ENCODE measurements at places on chromosomes 11 and 22.

DNA sequence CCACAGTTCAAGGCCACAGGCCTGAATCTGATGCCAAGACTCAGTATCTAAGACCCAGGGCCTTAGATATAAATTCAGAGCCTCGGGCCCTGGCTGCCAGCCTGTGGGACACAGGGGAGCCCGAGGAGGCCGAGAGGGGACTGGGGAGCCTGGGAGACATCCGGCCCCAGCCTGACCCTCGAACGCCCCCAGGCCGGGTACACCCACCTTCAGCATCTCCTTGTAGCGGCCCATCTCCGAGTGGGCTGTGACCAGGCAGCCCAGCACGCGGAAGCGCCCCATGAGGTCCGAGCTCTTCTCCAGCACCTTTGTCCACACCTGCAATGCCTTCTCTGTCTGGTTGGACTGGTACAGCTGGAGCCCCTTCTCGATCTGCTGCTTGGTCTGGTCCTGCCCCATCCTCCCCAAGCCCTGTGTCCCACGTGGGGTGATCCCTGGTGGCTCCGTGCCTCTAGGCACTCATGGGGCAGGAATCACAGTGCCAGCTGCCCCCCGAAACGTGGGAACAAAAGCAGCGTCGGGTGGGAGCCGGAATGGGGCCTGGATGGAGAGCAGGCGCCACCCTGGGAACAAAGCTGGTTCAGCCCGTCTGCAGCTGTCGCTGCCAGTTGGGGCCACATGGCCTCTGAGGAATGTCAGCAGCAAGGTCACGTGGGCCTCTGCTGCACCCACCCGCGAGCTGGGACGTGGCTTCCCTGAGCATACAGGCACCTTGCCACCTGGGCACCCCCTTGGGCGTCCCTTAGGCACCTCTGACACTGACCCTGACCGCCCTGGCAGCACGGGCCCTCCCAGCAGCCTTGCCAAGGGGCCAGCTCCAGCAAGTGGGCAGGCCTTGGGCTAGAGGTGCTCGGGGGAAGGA lies at the start of gene RAPSN:
TSS of gene RAPSN (minus strand) at position 571 of the 862 bp plus-strand sequence. CDS start at position 399, 172 bp downstream.
- no peak for DNase-seq

DNA sequence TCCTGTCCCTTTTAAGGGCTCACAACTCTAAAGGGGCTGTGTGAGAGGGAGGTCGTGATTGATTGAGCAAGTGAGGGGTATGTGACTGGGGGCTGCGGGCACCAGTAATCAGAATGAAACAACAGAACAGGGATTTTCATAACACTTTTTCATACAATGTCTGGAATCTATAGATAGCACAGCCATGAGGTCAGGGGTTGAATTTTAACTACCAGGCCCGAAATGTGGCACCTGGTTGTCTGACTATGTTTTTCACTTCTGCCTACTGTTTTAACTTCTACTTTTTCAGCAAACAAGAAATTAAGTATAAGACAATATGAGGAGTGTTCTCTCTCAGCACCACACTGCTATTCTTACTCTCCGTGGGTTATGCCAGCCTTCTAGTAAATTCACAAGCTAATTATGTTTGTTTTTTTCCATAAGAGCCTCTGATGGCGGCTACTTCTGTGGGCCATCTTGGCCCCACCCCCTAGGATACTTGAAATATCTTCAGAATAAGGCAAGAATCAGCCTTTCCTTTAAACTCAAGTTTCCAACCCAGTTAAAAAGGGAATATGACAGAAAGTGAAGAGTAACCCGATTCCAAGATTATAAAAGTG lies 552.8 kb upstream of the CHORDC1 start:
- no peak for DNase-seq

- no peak for DNase-seq
Measured at GRCh38 chr22:43153899-43154298, 2.5 kb downstream of the TSPO start.

DNA sequence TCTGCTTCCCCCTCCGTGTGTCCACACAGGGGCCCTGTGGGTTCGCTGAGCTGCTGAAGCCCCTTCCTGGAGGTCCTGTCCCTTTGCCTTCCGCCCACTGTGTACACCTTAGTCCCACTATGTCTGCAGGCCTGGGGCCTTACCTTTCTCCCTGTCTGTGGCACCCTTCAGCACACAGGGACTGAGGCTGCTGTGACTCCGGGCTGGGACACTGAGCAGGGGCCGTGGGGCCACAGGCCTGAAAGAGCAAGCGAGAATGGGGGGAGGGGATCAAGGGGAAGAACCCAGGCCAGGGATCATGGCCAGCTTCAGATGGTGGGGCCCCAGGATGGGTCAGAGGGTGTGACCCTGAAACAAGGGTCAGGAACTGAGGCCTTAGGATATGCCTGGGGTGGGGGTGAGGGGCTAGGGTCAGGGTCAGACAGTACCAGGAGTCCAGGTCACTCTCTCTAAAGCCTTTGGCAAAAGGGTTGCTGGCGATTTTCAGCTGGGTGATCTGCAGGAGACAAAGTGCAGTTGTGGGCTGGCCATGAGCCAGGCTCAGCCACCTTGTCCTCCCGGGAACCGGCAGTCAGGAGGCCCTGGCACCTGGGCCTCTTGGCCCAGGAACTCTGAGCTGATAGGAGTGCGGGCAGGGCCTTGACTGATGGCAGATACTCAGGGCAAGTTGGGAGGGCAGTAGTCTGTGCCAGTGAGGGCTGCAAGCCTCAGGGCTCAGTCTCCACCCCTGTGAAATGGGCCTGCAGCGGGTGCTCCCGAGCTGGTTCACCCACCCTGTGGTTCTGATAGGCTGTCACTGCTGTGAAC lies 2.6 kb upstream of the NUDT8 start:
- DNase-seq: no peak

- DNase-seq: no peak
Measured at GRCh38 chr11:2977113-2977512, 15.0 kb downstream of the NAP1L4 start.

DNA sequence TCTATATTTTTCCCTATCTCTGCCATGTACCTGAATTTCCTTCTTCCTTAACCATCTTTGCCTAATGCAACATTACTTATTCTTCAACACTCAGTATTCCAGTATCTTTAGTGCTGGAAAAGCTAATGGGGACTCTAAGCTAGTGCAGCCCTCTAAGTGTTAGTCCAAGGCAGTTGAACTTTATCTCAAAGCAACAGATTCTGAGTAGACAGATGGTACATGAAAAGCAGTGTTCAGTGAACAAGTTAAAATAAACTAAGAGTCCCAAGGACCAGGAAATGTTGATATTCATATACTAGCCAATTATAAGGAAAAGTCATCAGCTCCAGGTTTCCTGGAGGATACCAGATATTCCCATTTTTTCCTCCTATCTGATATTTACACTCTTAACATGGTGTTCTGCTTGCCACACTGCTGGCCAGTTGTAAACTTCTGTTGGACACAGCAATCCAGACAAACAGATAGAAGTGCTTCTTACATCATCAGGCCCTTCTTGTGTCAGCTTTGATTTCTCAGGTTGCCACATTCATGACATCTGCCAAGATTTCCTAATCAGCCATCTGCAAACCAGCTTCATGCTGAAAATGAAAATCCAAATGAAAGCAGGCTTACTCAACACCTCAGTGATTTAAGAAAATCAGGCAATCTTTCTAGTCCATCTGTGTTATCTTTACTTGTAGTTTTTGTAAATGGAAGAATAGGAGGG lies 255.9 kb upstream of the POU2AF2 start:
- peak; percentile 62 for DNase-seq

DNA sequence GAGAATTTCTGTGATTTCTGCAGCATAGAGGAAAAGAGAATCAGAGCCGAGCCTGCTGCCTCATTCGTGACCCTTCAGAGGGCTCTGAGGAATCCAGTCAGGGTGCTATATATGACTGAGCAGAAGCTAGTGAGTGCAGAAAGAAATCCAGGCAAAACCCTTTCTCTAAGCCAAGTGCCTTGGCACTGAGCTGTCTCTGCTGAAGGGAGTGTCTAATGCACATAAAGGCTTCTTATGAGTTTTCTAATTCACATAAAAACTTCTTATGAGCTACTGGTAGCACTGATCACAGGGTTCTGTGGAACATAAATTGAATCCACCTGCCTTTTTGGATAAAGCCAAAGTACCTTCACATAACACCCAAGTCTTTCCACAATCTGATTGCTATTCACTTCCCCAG lies 785.7 kb upstream of the CCDC90B start:
- DNase-seq: no peak

DNA sequence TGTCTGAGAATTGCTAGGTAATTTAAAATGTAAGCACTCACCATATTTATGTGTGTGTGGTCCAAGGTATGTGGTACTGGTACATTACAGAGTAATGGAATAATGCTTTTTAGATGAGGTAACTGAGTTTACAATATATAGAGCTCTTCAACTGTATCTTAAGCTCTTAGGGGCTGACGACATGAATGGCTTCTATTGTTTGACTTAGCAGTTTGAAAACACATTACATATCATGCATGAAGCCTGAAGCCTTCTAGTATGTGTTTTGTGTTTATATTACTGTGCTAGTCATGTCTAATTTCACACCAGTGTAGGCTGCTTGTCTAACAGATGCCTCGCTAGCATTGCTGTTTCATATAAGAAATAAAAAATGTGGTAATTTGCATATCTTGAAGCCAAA lies 37.2 kb downstream of the GAS2 start:
- DNase-seq: peak; percentile 26

DNA sequence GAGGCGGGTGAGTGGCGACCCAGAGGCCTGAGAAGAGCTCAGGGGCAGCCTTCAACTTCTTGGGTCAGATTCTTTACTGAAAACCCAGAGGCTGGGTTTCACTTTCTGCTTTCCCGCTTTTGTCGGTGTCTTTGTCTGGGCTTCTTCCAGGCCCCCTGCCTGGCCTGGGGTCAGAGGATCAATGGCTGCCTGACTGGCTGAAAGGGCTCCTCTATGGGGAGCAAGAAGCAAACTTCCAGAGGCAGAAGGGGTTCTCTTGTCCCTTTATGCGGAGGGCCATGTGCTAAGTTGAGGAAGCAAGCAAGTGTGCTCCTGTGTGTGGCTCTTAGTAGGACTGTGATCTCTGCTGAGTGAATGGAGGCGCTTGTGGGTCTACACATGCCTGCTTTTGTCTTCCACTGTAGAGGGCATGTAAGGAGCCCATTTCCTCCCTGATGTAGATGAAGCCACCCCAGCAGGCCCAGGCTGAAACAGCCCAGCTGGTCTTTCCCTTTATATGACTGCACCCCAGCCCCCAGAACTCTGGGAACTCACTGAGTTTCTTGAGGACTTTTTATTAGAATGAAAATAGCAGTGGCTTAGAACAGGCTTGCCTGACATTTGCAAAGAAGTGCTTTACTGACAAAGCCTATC lies 1.0 kb upstream of the PKNOX2 start:
- no peak for DNase-seq

GRCh38 chr11:10418259-10418949 lies 36.7 kb upstream of the AMPD3 start:
- DNase-seq: peak; percentile 45

- DNase-seq: peak; percentile 84
Measured at GRCh38 chr11:10809373-10810160, 841 bp upstream of the EIF4G2 start.

- no peak for DNase-seq
Measured at GRCh38 chr11:110158317-110159200, 65.4 kb downstream of the ZC3H12C start.

DNA sequence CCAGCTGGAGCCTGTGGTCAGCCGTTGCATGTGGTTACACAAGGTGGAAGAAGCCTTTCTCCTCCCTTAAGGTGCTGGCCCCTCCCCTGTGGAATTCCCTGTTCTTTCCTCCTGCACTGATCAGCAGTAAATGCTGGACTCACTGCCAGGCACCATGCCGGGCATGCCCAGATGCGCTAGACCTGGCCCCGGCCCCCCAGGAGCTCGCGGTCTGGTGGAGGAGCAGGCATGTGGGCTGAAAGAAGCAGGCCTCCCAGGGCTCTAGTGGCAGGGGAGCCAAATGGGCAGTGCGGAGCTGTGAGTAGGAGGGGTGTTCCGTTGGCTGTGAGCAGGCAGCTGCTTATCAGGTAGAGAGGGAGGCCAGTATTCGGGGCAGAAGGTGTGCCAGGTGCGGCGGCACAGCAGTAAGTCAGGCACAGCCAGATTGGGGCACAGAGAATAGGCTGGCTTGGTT lies 10.2 kb downstream of the DGKZ start:
- DNase-seq: no peak

GRCh38 chr11:3196161-3197043 lies 22.2 kb downstream of the MRGPRG start:
- no peak for DNase-seq

GRCh38 chr11:58658623-58659022 lies 36.2 kb downstream of the CNTF start:
- no peak for DNase-seq

DNA sequence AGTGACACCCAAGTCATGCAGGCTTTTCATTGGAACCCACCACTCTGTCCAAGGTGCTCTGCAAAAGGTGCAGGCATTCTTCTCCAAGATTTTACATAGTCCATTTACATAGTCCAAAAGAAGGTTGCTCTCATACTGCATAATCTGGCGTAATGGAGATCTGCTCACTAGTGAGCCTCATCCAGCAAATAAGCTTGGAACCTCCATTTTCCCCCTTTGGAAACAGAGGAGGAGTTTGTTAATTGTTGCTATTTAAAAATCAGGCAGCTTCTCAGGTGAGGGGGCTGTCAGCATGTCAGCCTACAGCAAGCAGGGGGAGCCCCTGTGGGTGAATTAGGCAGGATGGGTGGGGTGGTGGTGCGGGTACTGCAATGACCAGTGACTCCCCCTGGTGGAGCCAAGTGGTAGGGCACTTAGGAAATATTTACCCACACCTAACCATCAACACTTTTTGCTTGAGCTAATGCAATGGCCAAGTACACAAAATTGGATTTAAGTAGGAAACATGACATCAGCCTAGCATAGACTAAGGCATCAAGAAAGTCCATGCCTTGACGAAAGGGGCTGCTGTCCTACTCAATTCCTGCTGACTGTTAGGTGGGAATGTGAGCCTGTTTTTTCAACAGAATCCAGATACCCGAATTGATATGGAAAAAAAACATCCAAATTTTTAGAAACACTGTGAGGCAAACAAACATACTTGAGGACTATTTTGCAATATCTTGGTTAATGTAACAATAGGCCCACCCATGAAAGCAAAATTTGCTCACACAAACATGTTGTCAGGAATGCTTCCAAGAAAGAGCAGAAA lies 64.5 kb downstream of the AMBRA1 start:
- DNase-seq: peak; percentile 48

DNA sequence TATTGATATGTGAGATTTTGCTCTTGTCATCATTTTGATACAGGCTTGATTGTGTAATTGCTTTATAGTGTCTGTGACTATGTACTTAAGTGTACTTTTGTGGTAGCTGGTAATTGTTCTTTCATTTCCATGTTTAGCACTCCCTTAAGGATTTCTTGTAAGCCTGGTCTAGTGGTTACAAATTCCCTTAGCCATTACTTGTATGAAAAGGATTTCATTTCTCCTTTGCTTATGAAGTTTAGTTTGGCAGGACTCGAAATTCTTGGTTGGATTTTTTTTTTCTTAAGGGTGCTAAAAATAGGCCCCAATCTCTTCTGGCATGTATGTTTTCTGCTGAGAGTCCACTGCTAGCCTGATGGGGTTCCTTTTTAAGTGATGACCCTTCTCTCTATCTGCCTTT lies 346.8 kb downstream of the JRKL start:
- DNase-seq: peak; percentile 6

DNA sequence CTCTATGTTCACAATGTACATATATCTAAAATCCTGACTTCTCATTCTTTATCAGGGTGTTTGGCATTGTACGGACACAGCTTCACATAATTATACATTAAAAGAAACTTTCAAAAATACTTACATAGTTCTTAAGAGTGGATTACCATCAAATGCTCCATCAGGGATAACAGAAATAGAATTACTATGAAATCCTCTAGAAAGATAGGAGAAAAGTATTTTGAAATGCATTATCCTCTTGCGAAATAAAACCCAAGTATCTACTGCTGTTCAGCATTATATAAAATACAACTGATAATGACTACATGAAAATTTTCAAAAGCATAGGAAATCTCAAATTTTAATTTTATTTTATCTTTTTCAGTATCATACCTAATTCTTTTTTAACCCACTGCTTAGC lies 17.8 kb upstream of the CCDC34 start:
- no peak for DNase-seq

Data from fibroblast of skin of right quadriceps (primary cell).